NB4 (cell line): ENCODE measurements at places on chromosomes 13 and 19.

- no peak for DNase-seq
These were observed at the start of gene IFNL4 for GRCh38 chr19:39248806-39249205. TSS of gene IFNL4 (minus strand) at chr19:39248856.

- DNase-seq: no peak
These were observed 22.5 kb downstream of the LGALS16 start for GRCh38 chr19:39677961-39678889.

DNA sequence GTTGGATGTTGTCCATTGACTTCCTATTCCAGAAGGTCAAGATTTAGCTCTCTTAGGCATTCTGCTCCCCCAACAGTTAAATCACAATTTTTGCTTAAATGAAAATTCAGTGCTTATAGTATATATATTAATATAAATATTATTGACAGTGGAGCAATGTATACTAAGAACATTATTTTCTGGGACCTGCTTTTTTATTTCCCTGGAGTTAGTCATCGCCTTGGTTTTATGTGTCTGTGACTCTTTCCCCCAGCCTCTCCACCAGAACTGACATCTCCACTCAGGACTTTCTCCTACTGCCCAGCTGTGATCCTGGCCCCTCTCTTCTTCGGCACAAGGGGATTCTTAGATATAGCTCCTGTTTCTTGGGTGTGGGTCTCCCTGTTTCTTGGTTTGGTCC lies 10.2 kb upstream of the MATK start:
- no peak for DNase-seq

- peak; percentile 93 for DNase-seq
These were observed at the start of gene RASGRP4 for GRCh38 chr19:38425810-38426466. TSS of gene RASGRP4 (minus strand) at chr19:38426219. CDS start at chr19:38426091, 128 bp downstream.

GRCh38 chr19:8087876-8088275 lies 35.3 kb downstream of the CCL25 start:
- DNase-seq: no peak

- DNase-seq: no peak
These were observed 5.8 kb downstream of the KBTBD7 start for GRCh38 chr13:41188584-41188983.

GRCh38 chr19:2064788-2065524 lies 13.9 kb upstream of the MKNK2 start:
- no peak for DNase-seq

DNA sequence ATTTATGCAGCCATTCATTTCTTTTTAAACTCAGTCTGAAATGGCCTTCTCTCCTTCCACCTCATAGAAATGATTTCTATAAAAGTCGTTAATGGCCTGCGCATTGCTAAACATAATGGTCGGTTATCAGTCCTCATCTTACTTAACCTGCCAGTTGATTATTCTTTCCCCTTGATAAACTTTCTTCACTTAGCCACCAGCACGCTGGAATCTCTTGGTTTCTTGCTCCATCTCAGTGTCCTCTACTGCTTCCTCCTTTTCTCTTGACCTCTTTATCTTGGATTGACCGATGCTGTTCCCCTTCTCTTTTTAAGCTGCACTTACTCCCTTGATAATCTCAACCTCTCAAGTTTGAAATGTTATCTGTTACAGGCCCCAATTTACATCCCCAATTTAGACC lies 12.2 kb upstream of the CLC start:
- no peak for DNase-seq

GRCh38 chr13:26310470-26310869 lies 56.5 kb downstream of the CDK8 start:
- DNase-seq: no peak

DNA sequence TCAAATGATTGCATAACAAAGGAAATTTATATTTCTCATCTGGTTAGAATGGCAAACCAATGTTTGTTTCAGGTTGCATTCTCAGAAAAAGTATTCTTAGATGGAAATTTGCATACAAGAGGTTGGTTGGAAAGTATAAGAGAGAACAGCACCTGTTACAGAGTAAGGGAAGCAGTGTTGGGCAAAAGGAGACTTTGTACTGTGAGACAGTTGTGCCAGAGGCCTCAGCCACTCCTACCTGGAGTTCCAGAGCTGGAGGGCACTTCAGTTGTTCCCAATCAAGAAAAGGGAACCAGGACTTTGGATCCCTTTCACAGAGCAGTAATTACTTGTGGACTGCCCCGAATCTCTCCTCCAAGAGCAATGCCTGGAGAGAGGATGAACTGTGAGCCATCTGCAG lies 81.8 kb downstream of the SPRY2 start:
- no peak for DNase-seq

DNA sequence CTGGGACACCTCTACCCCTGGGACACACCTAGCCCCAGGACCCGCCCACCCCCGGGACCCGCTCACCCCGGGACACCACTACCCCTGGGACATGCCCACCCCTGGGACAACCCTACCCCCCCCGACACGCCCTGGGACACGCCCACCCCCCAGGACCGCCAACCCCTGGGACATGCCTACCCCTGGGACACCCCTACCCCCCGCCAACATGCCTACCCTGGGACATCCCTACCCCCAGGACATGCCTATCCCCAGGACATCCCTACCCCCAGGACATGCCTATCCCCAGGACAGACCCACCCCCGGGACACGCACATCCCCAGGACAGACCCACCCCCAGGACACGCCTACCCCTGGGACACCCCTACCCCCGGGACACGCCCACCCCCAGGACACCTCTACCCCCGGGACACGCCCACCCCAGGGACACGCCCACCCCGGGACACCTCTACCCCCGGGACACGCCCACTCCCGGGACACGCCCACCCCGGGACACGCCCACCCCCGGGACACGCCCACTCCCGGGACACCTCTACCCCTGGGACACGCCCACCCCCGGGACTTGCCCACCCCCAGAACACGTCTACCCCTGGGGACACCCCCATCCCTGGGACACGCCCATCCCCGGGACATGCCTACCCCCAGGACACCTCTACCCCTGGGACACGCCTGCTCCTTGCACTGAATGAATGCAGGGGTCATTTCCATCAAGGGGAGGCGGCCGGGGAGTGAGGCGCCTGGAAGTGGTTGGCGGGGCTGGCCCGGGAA lies 32.3 kb downstream of the ADPRHL1 start:
- DNase-seq: no peak

- DNase-seq: no peak
These were observed 24.4 kb upstream of the DCT start for GRCh38 chr13:94503851-94504250.

DNA sequence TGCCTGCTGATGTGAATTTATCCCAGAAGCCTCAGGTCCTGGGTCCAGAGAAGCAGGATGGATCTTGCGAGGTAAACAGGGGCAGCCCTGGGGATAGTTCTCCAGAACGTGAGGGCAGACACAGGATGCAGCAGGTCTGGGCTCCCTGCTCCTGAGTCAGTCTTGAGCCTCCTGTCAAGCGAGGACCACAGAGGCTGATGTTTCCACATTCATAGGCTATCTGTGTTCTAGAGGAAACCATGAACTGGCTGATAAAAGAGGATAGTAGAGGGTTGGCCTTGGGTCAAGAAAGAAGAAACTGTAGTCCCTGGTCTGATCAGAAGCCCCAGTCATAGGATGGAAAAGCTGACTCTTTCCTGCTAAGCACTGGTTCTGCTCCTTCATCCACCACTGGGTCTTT lies 2.2 kb downstream of the ZNF175 start:
- DNase-seq: no peak

DNA sequence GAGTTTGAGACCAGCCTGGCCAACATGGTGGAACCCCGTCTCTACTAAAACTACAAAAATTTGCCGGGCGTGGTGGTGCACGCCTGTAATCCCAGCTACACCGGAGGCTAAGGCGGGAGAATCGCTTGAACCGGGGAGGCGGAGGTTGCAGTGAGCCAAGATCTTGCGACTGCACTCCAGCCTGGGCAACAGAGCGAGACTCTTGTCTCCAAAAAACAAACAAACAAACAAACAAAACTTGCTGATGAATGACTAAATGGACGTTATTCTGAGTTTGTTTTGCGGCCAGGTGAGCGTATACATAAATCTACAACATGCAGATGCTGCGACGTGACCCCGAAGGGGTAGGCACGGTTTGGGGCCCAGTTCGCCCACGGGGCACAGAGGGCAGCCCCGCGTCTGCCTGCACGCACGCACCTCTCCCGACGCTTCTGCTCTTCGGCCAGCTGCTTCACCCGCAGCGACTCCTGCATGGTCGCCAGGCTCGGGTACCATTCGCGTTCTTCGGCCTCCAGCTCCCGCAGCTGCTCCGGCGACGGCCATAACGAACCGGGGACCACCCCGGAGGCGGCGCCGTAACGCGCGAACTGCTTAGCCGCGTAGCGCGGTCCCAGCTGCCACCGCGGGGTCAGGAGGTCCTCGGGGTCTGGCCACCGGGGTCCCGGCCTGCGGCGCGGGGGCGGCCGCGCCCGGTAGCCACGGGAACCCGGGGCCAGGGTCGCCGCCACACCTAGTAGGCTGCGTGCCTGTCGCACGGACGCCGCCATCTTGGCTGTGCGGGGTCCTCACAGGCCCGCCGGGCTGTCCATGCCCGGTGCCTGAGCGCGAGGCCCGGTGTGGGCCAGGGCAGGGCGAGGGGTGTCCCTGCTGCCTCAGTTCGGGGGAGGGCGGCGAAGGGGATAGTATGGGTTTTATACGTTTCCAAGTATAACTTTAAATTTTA lies at the start of gene GADD45GIP1:
GADD45GIP1 (minus strand) TSS at position 778 of the 943 bp plus-strand sequence; CDS start at position 767, 11 bp downstream.
- DNase-seq: peak; percentile 89

DNA sequence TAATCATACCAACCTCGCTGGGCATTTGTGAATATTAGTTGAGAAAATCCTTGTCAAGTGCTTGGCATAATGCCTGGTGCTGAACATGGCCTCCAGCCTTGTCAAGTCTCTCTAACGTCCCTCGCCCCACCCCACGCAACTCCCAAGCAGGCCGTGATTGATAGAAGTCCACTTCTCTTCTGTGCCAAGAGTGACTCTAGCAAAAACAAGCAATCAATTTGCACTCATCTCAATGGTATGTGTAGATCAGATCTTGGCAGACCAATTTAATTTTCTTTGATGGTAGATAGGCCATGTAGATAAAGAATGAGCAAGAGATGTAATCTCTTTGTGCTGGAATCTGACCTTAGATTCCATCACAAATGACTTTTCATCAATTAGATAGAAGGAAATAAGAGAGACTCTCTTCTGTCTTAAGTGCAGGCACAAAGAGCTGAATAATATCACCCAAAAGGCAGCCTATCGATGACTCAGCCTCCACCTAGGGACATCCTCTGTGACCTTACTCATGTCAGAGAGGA lies 31.0 kb upstream of the KATNAL1 start:
- no peak for DNase-seq

DNA sequence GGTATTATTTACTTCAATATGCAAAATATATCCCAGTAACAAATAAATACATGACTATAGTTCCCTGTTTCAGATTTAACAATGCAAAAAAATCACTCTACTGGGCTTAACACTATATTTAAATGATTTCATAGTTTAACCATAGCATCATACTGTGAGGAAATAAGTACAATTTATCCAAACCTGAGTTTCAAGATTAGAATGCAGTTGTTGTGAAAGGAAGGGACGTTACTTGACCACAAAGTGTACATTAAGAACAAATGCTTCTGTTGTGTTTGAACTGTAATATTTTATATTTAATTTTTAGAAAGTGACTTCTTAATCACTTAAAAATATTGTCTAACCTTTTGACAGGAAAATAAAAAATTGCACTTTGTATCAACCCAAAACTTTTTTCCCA lies 1747.9 kb upstream of the SPRY2 start:
- no peak for DNase-seq

GRCh38 chr19:52138278-52138982 lies 1.3 kb downstream of the ZNF616 start:
- DNase-seq: peak; percentile 70

- peak; percentile 93 for DNase-seq
These were observed at the start of gene HSH2D for GRCh38 chr19:16143399-16144215. TSS of gene HSH2D (plus strand) at chr19:16143685. CDS start at chr19:16148751, 5,066 bp downstream.

DNA sequence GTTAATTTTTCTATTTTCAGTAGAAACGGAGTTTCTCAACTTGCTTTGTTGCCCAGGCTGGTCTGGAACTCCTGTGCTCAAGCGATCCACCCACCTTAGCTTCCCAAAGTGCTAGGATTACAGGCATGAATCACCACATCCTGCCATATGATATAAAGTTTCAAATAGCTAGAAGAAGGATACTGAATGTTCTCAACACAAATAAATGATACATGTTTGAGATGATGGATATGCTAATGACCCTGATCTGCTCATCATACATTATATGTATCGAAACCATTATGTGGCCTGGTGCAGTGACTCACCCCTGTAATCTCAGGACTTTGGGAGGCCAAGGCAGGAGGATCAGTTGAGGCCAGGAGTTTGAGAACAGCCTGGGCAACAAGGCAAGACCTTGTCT lies 11.5 kb downstream of the CIB3 start:
- DNase-seq: no peak

DNA sequence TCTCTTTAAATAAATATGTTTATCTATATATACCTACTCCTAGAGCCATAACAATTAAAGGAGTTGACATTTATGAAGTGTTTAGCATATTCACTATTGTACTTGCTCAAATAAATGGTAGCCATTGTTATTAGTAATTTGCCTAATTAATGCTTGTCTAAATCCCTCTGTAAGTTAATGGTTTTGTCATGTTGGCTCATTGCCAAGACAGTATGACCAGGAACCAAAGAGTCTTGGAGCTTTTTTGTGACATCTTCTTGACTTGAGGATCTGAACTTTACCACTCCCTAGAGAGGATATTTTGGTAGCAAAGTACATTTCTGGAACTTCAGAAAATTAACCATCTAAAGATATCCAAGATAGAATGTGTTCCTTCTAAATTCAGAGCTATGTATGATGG lies 15.5 kb downstream of the FRY start:
- peak; percentile 42 for DNase-seq

DNA sequence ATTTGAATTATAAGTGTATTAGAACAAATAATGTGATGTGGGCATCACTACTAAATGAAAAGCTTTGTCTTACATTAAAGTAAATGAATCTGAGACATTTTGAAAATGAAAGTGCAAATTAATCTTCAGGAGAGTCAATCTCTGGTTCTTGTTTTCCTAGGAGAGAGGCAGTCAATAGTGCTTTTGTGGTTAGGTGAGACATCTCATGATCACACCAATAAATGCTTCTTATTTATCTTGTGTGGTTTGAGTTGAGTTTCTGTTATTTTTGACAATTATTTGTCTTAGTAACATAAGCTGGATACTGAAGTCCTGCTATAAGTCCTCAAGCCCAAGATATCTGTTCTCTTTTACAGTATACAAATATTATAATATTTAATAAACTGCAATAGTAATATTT lies 1378.0 kb upstream of the PCDH9 start:
- DNase-seq: no peak

DNA sequence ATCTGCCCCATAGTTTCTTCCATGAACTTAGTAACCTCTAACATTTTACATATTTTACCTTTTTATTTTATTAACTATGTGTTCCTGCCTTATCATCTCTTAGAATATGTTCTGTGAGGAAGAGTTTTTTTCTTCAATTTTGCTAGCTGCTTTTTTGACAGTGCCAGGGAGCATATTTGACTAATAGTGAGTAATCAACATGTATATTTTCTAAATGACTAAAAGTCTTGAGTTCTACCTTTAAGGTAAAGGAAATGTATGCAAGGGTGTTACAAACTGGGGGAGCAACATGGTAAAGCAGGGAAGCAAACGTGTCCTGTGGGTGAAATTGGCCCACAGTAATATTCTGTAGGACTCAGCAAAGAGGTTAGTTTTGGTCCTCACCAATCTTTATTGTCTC lies 165.5 kb downstream of the NBEA start:
- no peak for DNase-seq

GRCh38 chr19:3611841-3612240 lies 5.2 kb upstream of the TBXA2R start:
- no peak for DNase-seq

- DNase-seq: no peak
These were observed 29.0 kb downstream of the CAPS start for GRCh38 chr19:5943045-5943444.
